ENCODE measurements at places on chromosomes 16 and 17.
A peak's percentile ranks its signal among the peaks of the same experiment; 100 is the strongest.

GRCh38 chr17:17170346-17170985 lies 35.7 kb downstream of the PLD6 start:
- DNase-seq: no peak

DNA sequence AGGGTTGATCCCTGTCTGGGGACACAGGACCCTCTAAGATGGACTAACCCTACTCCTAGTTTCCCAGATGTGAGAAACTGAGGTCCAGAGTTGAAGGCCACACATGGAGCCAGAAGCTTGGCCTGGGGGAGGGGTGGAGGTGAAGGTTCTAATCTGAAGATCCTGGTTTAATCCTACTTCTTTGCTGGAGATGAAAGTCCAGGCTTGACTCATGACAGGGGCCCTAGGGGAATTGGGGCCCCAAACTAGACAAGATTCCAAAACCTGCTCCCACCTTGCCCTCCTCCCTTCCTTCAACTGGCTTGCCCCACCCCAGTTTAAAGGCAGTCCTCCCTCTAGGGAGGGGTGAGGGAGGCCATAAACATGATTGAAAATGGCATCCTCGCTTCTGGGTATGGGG lies 21.6 kb downstream of the IGF2BP1 start:
- DNase-seq: no peak

DNA sequence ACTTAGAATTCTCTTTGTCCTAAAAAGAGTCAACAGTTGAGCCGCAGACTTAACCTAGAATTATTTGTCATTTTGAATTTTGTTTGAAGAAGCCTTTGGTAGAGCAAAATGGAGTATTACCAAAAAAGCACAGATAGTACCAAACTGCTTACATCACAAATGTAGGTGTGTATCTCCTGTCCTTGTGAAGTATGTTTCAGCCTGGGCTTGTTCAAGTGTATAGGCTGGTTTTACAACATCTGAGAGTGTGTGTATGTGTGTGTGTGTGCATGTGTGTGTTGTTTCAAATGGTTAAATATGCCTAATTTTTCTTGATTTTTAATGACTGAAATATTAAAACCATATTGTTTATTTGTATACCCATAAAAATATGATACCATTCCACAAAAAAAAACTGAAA lies 188.7 kb upstream of the AXIN2 start:
- DNase-seq: no peak

- no peak for DNase-seq
Observed at GRCh38 chr16:61150351-61150750, 885.9 kb downstream of the CDH8 start.

DNA sequence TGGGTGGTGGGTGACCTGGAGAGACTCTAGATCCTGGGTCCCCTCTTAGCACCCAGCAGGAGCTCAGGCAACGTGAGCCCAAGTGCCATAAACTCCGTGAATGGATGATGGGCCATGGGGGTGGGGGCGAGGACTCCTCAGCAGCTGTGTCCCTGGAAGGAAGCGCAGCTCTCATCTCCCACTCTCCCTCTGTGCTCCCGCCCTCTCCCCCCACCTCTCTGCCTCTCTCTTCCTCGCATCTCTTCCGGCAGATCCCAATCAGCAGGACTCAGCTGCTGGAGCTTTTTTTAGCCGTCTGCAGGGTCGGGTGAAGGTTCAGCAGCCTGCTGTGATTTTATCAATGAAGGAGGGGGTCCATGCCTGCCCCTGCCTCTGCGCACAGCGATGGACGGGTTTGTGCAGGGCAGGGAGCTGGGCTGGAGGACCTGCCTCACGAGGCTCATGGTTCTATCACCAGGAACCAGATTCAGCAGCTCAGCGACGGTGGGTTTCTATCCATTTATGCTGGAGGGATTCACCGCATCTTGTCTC lies 8.3 kb downstream of the CCR7 start:
- peak; percentile 70 for DNase-seq

Measured in hematopoietic multipotent progenitor cell treated with erythropoietin and hydrocortisone succinate and interleukin-3 and kit ligand, for 4 days (in vitro differentiated cells).